IPS-NIHi11 (cell line): ENCODE measurements at places on chromosomes 5 and 9.

DNA sequence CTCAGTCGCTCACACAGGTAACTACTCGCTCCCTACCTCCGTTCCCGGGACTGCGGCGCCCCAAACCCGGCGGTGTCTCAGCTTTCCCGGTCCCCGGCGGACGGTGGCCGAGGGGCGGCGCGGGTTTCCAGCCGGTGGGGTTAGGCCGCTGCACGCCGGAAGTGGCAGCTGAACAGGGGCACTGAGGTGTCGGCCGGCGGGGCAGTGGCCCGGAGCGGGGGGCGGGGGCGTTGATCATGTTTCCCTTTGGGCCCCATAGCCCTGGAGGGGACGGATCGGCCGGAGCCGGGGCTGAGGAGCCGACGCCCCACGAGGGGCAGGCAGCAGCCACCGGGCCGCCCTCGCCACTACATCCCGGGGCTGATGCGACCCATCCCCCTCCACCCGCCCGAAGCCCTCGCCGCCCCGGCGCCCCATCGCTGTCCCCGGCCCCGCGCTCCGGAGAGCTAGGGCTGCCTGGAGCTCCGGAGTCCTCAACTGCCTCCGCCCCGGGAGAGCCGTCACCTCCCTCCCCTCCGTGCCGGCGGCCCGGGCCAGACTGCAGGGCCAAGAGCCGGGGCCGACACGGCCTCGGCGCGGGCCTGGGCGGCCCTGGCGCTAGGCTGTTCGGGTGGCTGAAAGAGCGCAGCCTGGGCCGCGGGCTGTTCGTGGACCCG is at the start of gene DCAF10:
DCAF10 (plus strand) TSS at position 167 of the 656 bp plus-strand sequence; CDS start at position 237, 70 bp downstream.
- DNase-seq: peak; percentile 90

DNA sequence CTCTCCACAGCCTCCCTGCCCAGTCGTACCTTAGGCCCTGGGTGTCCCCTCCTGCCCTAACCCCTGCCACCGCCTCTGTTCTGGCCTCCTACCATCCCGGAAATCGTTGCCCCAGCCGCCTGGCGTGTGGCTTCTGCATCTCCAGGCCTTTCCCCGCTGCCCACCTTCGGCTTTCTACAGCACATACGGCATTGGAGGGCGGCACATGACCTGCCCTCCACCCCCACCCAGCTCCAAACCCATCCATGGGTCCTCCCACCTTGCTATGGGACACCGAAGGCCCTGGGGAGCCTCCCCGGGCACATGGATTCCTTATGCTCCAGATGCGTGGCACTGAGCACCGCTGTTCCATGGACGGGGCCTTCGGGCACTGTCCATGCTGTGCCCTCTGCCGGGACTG is 32.0 kb downstream of the FGF18 start:
- no peak for DNase-seq

- no peak for DNase-seq
These were observed 31.3 kb downstream of the IRF1 start for GRCh38 chr5:132459031-132459982.

DNA sequence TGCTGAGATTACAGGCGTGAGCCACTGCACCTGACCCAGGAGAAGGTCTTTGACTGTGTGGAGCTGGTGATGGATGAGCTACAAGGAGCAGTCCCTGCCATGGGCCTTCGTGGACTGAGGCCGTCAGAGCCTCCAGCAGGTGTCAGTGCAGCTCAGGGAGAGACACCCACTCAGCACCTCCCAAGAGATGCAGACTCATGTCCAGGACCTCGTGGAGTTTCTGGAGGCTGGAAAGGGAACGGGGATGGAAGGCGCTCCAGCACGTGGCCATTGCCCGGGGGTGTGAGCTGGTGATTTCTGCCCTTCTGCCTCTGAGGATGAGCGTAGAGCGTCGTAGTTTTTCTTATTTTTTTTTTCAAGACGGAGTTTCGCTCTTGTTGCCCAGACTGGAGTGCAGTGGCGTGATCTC is 9.5 kb downstream of the TOR4A start:
- peak; percentile 81 for DNase-seq

- no peak for DNase-seq
These were observed 979 bp downstream of the PCDHGA12 start for GRCh38 chr5:141431286-141431685.
